ENCODE measurements at places on chromosomes 5 and 9. TPM values are rescaled to one million over a fixed set of nuclear protein-coding genes. Genes with fewer than 3 reads are reported as not detected.
A peak's percentile ranks its signal among the peaks of the same experiment; 100 is the strongest.

LHX3 gene
- not detected for polyA plus RNA-seq

SLC1A3 gene
- not detected for polyA plus RNA-seq

DNA sequence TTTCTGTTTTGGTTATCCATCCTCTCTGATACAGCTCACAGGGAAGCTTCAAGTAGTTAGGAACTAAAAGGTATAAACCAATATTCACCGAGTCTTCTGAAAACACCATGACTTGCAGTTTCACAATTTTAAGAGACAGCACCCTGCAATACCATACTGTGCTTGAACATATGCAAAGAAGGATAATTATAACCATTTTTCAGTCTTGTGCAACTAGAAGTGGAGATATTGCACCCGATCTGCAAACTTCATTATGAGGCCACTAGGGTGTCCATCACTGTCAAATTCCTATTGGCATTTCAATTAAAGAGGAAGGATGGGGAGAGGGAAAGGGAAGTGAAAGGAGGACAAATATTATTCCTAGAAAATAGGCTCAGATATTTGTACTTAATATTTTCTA lies 32.4 kb upstream of the CEP120 start:
- DNase-seq = no peak

PAPPA gene
- polyA plus RNA-seq = 0.07 TPM

DDX41 gene
- polyA plus RNA-seq = 39.2 TPM

- DNase-seq = no peak
Measured at GRCh38 chr9:134565316-134565915, 76.2 kb upstream of the COL5A1 start.

DNA sequence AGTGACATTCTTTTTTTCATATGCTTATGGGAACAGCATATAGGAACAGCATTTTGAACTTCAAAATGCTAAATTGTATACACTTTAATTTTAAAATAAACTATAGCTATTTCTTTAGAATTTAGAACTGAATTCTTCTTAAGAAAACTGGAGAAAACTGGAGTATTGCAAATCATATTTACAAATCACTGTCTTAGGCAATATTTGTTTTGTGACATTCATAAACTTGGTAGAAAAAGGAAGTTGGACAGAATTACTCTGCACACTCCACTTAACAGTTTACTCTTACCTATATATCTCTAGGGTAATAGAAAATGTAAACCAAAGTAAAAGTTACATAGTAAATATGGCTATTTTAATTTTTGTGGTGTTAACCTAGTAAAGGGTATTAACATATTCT lies 3.1 kb downstream of the DMRTA1 start:
- DNase-seq = no peak

DNA sequence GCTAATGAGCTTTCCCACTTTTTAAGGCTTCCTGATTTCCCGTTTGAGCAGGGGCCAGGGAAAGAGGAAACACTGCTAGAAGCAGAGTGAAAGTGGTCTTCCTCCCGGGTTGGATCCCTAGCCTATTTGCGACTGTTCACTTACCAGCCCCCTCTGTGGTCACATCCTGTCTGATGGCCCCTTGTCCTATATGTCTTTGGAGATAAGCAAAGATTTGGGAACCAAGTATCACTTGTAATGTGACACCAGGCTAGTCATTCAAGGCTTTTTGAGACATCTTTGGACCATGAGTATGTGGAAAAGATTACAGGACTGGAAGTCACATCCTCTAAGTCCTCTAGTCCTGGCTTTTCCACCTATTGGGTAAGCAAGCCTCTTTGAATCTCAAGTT lies 6.1 kb downstream of the DNAJB5 start:
- no peak for DNase-seq

- no peak for DNase-seq
Measured at GRCh38 chr9:127144670-127145445, 22.4 kb upstream of the ANGPTL2 start.

- no peak for DNase-seq
Measured at GRCh38 chr5:43643327-43643726, 40.3 kb downstream of the NNT start.

- DNase-seq = no peak
Measured at GRCh38 chr9:95316794-95317118, 753 bp downstream of the FANCC start.

- no peak for DNase-seq
Measured at GRCh38 chr5:88394536-88395175, 126.0 kb upstream of the TMEM161B start.

GRCh38 chr9:20373263-20373662 lies 249.0 kb downstream of the MLLT3 start:
- no peak for DNase-seq

GRCh38 chr5:158807946-158808345 lies 291.8 kb downstream of the EBF1 start:
- no peak for DNase-seq

ADAMTSL1 gene
- not detected for polyA plus RNA-seq

DNA sequence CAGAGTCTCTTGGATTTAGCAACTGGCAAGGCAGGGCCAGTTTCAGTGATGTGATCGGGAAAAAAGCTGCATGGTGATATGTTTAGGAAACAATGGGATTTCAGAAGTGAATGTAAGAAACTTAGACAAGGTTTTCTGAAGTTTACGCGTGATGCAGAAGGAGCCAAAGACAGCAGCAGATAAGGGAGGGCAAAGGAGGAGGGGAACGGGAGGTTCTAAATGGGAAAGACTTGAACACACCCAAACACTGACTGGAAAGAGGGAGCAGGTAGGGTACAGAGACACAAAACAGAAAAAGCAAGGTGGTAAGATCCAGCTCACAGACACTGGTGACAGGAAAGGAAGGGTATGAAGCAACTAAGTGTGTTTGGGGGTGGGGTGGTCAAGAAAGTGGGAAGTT lies 115.4 kb downstream of the EPB41L4A start:
- DNase-seq = no peak

DNA sequence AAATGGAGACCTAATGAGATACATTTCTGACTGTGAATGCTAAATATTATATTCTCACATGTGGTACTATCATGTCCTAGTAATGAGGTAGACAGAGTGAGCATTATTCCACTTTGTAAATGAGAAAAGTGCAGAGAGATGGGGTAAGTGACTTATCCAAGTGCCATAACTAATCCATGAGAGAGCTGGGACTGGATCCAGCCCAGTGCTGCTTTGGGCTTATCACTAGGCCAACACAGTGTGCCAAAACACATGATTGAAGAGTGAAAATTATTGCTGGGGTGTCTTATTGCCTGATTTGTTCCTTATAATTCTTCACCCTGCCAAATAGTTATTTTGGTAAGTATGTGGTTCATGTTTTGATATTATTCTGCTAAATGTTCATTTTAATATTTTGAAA lies 442.2 kb upstream of the GRAMD2B start:
- DNase-seq = no peak

GRCh38 chr9:35108946-35109575 lies 6.1 kb upstream of the STOML2 start:
- DNase-seq = no peak

CDHR2 gene
- polyA plus RNA-seq = not detected

GRCh38 chr9:7500521-7500920 lies 299.1 kb downstream of the DMAC1 start:
- DNase-seq = no peak

GRCh38 chr9:138007566-138007917 lies 130.0 kb downstream of the CACNA1B start:
- no peak for DNase-seq

DNA sequence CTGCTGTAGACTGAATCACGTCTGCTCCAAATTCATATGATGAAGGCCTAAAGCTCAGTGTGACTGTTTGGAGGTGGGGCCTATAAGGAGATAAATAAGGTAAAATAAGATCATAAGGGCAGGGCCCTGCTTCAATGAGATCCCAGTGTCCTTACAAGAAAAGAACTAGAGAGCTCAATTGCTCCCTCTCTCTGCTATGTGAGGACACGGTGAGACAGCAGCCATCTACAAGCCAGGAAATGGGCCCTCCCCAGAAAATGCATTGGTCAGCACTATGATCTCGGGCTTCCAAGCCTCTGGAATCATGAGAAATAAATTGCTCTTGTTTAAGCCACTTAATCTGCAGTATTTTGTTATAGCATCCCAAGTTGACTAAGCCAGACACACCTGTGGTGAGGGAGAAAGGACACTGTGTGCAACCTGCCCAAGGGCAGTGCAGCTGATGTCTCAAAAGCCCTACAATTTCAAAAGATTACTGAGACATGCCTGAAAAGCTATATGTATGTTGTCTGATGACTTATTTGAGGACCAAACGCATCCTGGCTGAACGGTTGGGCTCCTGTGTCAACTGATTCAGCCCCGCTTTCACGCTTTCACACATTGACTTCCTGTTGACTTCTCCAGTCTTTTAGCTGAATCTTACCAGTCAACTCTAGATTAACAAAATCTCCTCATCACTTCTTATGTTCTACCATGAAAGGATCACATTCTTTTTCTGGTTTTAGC lies 13.2 kb downstream of the GZMK start:
- DNase-seq = peak; percentile 60

PAEP gene
- polyA plus RNA-seq = not detected

All from naive thymus-derived CD4-positive, alpha-beta T cell (primary cell).